GM23248 (cell line): ENCODE measurements at places on chromosomes 12 and 14. TPM values are rescaled to one million over a fixed set of nuclear protein-coding genes. Genes with fewer than 3 reads are reported as not detected.

GRCh38 chr12:42504049-42504448 lies 85.5 kb downstream of the PRICKLE1 start:
- no peaks in the 10 kb centered on the region for H3K36me3 ChIP-seq
- no peaks in the 10 kb centered on the region for H3K27me3 ChIP-seq
- H3K4me3 ChIP-seq, result no peak overlapping the region
- H3K27ac ChIP-seq, result no peak overlapping the region
- no peaks in the 10 kb centered on the region for H3K4me1 ChIP-seq
- DNase-seq, result peak; percentile 57

DNA sequence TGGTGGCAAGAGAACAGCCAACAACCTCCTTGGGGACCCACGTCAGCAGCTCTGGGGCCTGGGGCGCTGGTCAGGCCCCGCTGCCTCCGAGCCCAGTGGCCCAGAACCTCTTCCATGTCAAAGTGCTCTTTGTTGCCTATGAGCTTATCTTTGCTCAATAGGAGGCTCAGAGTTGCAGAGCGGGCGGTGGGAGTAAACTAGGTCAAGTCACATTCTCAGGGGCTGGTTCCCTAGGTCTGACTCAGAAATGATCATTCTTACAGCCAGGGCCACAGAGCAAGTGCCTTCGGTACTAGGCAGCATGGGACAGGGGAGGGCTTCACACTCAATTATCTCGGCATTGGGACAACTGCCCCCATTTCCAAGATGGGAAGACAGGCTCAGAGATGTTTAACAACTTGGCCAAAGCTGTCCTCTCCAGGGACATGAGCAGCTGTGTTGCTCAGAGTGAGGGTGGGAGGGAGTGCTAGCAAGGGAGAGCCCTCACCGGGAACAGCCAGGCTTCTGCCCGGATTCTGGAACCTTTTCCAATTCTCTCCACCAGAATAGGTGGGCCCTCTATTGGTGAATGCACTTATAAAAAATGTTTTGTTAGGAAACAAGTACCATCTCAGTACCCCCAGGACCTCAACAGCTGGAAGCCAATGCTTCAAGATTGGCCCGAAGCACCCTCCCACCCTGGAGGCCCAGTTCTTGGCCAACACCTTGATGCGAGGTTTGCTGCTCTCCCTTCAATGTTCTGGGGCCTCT lies 11.9 kb downstream of the SLC25A29 start:
- no peak overlapping the region for H3K4me3 ChIP-seq
- H3K27me3 ChIP-seq, result no peaks in the 10 kb centered on the region
- DNase-seq, result peak; percentile 52
- H3K27ac ChIP-seq, result no peak overlapping the region

GRCh38 chr12:2644683-2645405 lies 149.9 kb upstream of the FKBP4 start:
- peaks cover 15% of the 10 kb centered on the region for H3K4me1 ChIP-seq
- H3K27me3 ChIP-seq, result no peaks in the 10 kb centered on the region
- H3K4me3 ChIP-seq, result no peak overlapping the region

DNA sequence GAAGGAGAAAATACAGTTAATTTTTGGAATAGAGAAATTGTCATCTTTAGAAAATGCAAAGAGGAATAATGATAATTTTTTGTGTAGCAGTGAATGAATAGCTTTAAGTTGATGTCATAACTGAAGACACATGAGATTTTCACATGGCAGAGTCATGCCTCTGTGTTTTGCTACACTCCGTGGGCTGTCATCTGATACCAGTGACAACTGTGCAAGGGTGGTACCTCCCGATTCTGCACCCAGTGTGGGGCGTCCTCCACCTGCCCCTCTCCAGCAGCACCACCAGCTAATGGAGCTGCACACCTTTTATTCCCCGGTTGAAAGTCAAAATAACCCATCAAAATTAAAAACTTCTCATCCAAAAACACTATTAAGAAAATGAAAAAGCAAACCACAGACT lies 47.2 kb downstream of the ANKRD9 start:
- H3K36me3 ChIP-seq, result no peaks in the 10 kb centered on the region; the same call in 1 of the 2 replicates
- H3K4me3 ChIP-seq, result no peak overlapping the region
- DNase-seq, result peak; percentile 36
- no peaks in the 10 kb centered on the region for H3K27me3 ChIP-seq

PIGH gene
- 10.8 and 27.6 TPM in 2 replicates for total RNA-seq

CYP27B1 gene
- total RNA-seq, result 0.86 and 1.0 TPM in 2 replicates

- no peaks in the 10 kb centered on the region for H3K36me3 ChIP-seq
- no peaks in the 10 kb centered on the region for H3K4me1 ChIP-seq
- no peak for DNase-seq
- no peak overlapping the region for H3K4me3 ChIP-seq
Measured at GRCh38 chr12:32777691-32778175, 22.0 kb upstream of the YARS2 start.

GRCh38 chr14:36181417-36181816 lies 4.9 kb upstream of the PTCSC3 start:
- no peaks in the 10 kb centered on the region for H3K36me3 ChIP-seq
- no peak for DNase-seq
- H3K27me3 ChIP-seq, result no peaks in the 10 kb centered on the region
- H3K4me3 ChIP-seq, result no peak overlapping the region

IGF1 gene
- 1.4 and 2.9 TPM in 2 replicates for total RNA-seq

GRCh38 chr14:95683793-95684192 lies 2.4 kb upstream of the TCL1B start:
- no peaks in the 10 kb centered on the region for H3K36me3 ChIP-seq
- no peak overlapping the region for H3K4me3 ChIP-seq
- DNase-seq, result peak; percentile 14

DNA sequence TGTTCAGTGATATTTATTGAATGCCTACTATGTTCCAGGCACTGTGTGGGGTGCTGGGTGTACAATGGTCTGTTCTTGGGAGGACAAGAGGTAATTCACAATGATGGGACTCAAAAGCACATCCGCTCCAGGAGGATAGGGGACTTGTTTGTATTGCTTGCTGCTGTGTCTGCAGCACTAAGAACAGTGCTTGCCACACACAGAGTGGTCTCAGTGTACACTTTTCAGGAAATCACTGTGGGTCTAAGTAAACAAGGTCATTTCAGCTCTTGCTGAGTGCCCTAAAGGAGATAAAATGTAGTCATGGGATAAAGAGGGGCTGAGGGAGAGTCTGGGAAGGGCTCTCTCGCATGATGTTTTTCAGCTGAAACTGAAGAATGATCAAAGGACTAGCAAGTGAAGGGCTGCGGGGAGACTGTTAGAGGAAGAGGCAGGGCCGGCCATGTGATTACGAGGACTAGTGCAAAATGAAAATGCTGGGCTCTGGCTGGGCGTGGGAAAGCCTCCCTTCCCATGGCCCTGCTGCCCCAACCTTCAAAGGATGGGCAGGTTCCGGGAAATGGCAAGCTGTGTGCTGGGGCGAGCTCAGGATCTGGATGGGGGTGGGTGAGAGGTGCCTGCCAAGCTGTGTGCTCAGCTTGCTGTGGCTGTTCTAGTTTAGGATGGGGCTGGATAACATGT lies 39.1 kb downstream of the ADCK1 start:
- H3K4me3 ChIP-seq, result no peak overlapping the region
- no peak for DNase-seq
- H3K36me3 ChIP-seq, result no peaks in the 10 kb centered on the region
- no peaks in the 10 kb centered on the region for H3K4me1 ChIP-seq

- no peaks in the 10 kb centered on the region for H3K36me3 ChIP-seq
- DNase-seq, result no peak
- no peaks in the 10 kb centered on the region for H3K4me1 ChIP-seq
- no peak overlapping the region for H3K4me3 ChIP-seq
Measured at GRCh38 chr12:124786061-124786964, 77.4 kb downstream of the SCARB1 start.

STAC3 gene
- 0.32 and 1.3 TPM in 2 replicates for total RNA-seq

DNA sequence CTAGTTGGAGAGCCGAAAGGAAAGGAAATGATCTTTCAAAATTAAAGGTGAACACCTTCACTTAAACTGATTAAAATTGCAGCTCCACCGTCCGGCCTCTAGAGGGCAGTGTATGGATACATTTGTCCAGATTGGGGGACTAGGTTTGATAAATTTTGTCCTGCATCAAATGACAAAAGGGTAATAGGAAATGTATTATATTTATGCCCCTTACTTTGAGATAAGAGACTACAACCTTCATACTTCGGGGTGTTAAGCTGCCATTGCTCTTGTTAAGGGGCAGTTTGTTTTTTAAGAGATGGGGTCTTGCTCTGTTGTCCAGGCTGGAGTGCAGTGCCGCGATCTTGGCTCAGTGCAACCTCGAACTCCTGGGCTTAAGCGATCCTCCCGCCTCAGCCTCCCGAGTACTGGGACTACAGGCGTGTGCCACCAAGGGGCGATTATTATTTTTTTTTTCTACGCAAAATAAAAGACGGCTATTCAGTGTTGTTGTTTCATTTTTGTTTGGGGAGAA lies 818 bp upstream of the SUOX start:
- peaks cover 7% of the 10 kb centered on the region; the same call in 1 of the 2 replicates for H3K36me3 ChIP-seq
- DNase-seq, result peak; percentile 70
- peak overlapping the region; percentile 58 for H3K27ac ChIP-seq

GRCh38 chr12:9872162-9872561 lies 3.0 kb upstream of the CLEC2B start:
- DNase-seq, result no peak
- no peak overlapping the region for H3K27ac ChIP-seq
- peaks cover 9% of the 10 kb centered on the region for H3K4me1 ChIP-seq
- H3K36me3 ChIP-seq, result no peaks in the 10 kb centered on the region
- no peaks in the 10 kb centered on the region for H3K27me3 ChIP-seq

CGRRF1 gene
- total RNA-seq, result 15.0 and 15.4 TPM in 2 replicates

GRCh38 chr12:53427905-53428594 lies 4.4 kb downstream of the AMHR2 start:
- peak; percentile 98 for DNase-seq
- H3K4me3 ChIP-seq, result no peak overlapping the region
- peaks cover 5% of the 10 kb centered on the region for H3K4me1 ChIP-seq
- H3K36me3 ChIP-seq, result no peaks in the 10 kb centered on the region
- H3K27ac ChIP-seq, result no peak overlapping the region

PRB2 gene
- not detected in 2 replicates for total RNA-seq

GRCh38 chr12:28909291-28909690 lies 239.8 kb upstream of the FAR2 start:
- no peaks in the 10 kb centered on the region for H3K27me3 ChIP-seq
- no peaks in the 10 kb centered on the region for H3K36me3 ChIP-seq
- no peak overlapping the region for H3K4me3 ChIP-seq
- peak; percentile 68 for DNase-seq

SLC39A2 gene
- not detected in 2 replicates for total RNA-seq

DNA sequence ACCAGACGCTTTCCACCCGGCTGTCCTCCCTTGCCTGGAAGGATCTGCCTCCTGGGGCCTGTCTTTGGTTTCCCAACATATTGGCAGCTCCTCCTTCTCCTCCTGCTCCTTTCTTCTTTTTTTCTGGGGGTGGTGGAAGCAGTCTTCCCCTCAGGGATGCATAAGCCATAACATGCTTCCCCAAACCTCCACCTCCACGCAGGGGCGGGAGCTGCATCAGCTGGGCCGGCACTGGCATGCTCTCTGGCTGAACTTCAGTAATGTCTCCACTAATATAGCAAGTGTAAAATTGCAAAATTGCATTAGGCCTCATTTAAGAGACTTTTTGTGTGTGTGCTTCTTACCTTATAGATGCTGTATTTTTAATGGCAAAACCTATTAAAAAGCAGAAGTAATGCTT lies 58.6 kb downstream of the GLT1D1 start:
- no peaks in the 10 kb centered on the region for H3K4me1 ChIP-seq
- no peak overlapping the region for H3K27ac ChIP-seq
- no peak overlapping the region for H3K4me3 ChIP-seq
- no peaks in the 10 kb centered on the region for H3K36me3 ChIP-seq

METTL1 gene
- total RNA-seq, result 3.7 and 7.3 TPM in 2 replicates

DNA sequence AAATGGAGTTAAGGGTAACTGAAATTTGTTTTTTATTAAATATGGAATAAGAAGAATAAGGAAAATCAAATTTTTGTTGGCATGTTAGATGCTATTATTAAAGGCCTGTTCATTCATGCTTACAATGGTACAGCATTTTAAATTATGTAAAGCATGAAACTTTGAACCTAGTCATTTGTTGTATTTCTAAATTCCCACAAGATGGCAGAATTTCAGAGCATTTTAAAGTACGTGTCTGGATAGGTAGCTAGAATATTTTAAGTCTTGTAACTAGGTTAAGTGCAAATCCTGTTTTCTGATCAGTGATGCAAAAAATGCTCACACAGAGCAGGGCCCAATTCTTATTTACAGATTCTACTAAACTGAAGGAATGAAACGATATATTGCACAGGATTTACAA lies 585.6 kb upstream of the MIS18BP1 start:
- H3K4me3 ChIP-seq, result no peak overlapping the region
- no peaks in the 10 kb centered on the region for H3K4me1 ChIP-seq
- no peaks in the 10 kb centered on the region for H3K36me3 ChIP-seq
- no peak overlapping the region for H3K27ac ChIP-seq
- no peaks in the 10 kb centered on the region for H3K27me3 ChIP-seq
- DNase-seq, result peak; percentile 26

- H3K27ac ChIP-seq, result no peak overlapping the region
- DNase-seq, result no peak
- H3K4me3 ChIP-seq, result no peak overlapping the region
- H3K27me3 ChIP-seq, result no peaks in the 10 kb centered on the region
- H3K36me3 ChIP-seq, result no peaks in the 10 kb centered on the region
- no peaks in the 10 kb centered on the region for H3K4me1 ChIP-seq
Measured at GRCh38 chr12:129486931-129487330, 416.9 kb downstream of the TMEM132D start.

CLEC4C gene
- total RNA-seq, result not detected in 2 replicates

DNA sequence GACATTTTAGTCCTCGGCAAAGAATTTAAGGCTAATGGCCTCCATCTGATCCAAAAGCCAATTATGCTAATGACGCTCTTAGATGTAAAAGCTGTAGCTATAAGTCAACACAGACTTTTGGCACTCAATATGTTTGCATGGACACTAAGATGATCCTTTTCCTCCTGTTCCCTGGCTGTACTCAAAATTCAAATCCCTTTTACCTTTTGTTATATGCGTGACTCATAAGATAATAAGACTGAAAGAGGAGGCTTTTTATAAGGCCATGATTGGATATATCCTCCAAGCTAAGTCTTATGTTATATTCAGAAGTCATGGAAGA lies 89.8 kb downstream of the PDZRN4 start:
- H3K27me3 ChIP-seq, result no peaks in the 10 kb centered on the region
- H3K27ac ChIP-seq, result no peak overlapping the region
- DNase-seq, result no peak
- H3K4me3 ChIP-seq, result no peak overlapping the region
- no peaks in the 10 kb centered on the region for H3K36me3 ChIP-seq

NOPCHAP1 gene
- 1.0 and 1.2 TPM in 2 replicates for total RNA-seq
